ENCODE measurements at places on chromosomes 11 and 22.

- no peak for DNase-seq
Observed at GRCh38 chr11:132177106-132177505, 806.7 kb downstream of the NTM start.

DNA sequence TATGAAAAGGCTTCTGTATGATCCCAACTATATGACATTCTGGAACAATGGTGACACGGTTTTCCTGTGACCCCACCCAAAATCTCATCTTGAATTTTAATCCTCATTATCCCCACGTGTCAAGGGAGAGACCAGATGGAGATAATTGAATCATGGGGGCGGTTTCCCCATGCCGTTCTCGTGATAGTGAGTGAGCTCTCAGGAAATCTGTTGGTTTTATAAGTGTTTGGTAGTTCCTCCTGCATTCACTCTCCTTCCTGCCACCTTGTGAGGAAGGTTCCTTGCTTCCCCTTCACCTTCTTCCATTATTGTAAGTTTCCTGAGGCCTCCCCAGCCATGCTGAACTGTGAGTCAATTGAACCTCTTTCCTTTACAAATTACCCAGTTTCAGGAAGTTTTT lies 53.1 kb upstream of the TSPAN18 start:
- no peak for DNase-seq

DNA sequence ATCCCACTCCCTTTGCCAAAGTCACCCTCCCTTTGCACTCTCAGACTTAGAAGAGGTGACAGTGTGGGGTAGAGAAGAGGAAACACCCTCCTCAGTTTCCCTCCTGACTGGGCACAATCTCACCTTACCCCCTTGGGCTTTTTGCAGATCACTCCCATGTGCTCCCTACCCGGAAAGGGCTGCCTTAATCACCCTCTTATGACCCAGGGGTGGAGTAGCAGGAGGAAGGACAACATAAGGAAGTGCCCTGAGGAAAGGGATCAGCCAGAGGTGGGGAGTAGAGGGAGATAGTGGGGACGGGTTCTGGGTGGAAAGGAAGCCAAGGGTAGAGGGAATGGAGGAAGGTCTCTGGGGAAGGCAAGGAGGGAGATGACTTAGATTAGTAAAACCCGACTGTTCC lies 52.0 kb downstream of the NRXN2 start:
- DNase-seq: no peak

DNA sequence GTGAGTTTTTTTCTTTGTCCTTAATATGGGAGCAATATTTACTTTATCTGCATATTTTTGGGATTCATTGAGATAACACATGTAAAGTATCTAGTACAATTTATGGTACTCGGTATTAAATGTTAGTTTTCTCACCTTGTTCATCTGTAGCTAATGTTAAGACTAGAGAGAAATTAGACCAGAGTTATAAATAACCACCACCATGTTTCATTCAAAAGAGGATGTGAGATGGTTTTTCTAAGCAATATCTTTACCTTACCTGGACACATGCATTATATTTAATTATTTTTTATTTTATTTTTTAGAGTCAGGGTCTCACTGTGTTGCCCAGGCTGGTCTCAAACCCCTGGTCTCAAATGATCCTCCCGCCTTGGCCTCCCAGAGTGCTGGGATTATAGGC lies 18.4 kb downstream of the ARHGAP42 start:
- no peak for DNase-seq

- no peak for DNase-seq
Observed at GRCh38 chr11:36345084-36345511, 49.0 kb downstream of the PRR5L start.

DNA sequence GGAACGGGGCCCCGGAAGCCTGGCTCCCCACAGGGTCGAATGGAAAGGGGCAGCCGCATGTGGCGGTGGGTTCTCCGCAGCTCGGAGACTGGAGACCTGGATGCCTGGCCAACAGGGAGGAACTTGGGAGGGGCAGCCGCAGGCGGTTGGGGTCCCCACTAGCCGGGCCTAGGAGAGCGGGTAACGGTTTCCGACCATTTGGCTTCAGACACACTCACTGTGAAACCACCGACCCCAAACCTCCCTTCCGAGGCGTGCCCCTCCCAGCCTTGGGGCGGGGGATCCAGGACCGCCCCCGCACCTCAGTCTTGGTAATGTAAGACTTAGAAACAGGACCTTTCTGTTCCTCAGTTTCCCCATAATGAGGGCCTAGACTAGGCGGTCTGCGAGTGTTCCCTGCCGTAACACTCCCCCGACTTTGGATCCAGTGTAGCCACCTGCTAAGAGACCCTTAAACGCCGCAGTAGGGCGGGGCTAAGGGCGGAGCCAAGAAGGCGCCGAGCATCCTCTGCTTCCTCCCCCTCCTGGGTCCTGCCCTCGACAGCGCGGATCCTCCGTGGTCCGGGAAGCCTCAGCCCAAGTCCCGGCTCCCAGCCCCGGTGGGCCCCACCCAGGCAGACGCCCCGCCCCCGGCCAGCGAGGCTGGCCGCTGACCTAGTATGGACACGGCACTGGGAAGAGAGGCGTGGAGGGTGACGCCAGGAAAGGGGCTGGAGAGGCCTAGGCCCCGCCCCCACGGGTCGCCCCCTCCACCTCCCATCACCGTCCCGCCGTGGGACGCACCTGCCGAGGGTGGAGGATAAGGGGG lies 1.8 kb upstream of the RASGRP2 start:
- DNase-seq: no peak

Measured in GM12864 (cell line).